ENCODE measurements at places on chromosomes 11 and 22.

DNA sequence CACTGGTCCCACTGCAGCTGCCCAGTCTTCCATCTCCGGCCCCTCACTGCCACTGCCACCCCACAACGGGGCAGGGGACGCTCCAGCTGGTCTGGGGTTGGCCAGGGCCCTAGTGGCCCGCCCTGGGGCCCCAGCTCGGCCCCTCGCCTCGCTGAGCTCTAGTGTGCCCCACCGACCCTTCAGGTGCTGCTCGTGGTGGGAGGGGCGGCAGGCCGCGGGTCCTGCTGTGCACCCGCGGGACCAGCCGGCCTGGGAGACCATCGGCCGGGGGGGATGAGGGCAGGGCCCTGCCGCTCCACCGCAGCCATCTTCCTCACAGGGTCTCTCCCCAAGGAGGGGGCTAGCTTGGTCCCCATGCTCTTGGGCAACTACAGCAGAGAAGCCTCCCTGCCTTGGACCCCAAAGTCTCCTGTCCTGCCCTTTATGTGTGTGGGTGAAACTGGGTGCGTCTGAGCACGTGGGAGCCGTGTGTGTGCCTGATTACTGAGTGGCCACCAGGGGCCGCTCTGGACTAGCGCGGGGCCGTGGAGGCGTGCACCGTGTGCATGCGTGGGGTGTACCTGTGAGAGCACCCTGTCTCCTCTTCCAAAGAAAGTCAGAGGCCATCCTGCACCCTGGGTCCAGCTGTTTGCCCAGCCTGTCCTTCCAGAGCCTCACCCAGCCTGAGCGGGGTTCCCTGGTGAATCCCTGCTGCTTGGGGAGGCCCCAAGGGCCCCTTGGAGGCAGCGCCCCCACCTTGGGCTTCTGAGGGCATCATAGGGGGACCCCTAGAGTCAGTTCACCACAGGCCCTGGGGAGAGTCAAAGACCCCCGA, 6.0 kb upstream of the ACR start:
- peak; percentile 65 for DNase-seq

DNA sequence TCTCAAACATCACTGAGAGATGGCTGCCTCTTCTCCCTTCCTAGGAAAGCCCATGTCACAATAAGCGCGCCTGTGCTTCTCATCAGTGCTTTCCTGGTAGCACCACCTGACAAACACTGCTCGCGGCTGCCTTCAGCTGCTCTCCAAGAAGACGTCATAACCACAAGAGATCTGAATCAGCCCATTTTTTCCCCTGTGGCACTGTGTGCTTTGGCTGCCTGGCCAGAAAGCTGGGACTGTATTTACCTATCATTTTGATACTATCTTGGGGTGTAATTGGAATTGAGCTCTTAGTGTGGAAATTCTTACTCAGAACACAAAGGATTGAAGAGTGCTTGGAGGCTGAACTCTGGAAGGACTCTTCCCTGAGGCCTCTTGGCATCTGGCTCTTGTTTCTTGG, 50.3 kb upstream of the EHF start:
- DNase-seq, result no peak

GRCh38 chr22:29269230-29269604, 1.1 kb downstream of the EWSR1 start:
- peak; percentile 33 for DNase-seq

- no peak for DNase-seq
These were observed 157.4 kb downstream of the NAV2 start for GRCh38 chr11:19869946-19870589.
